ENCODE measurements at places on chromosomes 6 and 20.

- DNase-seq, result no peak
Measured at GRCh38 chr20:57649617-57650015, 29.4 kb upstream of the ZBP1 start.

- no peak for DNase-seq
Measured at GRCh38 chr6:113411011-113411410, 446.1 kb upstream of the MARCKS start.

DNA sequence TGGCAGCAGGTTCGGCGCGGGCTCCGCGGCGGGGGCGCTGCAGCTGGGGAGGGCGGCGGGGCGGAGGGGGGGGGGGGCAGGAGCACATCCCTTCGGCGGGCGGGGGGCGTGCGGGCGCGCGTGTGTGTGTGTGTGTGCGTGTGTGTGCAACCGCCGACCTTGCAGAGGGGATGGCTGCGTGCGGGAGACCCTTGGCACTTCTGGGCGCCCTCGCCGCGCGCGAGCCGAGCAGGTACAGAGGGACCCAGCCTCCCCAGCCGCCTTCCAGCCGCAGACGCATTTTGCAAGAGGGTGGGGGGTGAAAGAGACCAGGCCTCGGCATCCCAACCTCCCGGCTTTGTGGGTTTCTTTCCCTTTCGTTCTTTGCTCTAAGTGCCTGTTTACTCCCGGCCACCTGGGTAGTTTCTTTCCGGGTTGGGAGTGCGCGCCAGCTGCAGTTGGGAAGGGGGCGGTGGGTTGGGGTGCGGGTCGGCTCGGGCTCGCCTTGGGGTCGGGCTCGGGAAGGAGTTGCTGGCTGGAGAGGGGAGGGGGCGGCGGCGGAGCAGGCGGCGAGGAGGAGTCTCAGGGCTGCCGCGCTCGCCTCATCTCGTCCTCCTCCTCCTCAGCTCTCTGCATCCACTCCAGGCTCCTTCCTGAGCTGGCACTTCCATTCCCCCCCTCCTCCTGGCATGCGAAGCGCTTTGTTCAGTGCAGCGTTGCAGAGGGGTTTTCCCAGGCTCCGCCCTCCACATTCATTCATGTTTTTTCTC lies 620 bp downstream of the HIVEP1 start:
- DNase-seq, result peak; percentile 77

DNA sequence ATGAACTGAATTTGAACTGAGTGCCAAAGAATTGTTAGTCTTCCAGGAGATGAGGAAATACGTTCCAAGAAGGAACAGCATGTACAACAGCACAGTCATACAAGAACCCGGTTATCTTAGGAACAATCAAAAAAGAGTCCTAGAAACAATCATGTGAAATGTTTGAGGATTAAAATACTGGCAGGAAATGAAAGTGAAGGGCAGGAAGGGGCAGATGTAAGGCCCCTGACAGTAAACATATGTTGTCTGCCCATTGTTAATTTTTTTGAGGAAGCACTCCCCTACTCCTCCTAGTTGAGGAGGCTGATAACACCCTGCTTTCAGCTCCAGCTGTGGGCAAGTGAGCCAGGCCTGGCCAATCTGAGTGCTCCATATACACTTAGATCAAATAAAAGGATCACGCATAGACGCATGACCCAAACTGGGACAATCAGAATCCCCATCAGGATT lies 220.9 kb downstream of the HACE1 start:
- no peak for DNase-seq

DNA sequence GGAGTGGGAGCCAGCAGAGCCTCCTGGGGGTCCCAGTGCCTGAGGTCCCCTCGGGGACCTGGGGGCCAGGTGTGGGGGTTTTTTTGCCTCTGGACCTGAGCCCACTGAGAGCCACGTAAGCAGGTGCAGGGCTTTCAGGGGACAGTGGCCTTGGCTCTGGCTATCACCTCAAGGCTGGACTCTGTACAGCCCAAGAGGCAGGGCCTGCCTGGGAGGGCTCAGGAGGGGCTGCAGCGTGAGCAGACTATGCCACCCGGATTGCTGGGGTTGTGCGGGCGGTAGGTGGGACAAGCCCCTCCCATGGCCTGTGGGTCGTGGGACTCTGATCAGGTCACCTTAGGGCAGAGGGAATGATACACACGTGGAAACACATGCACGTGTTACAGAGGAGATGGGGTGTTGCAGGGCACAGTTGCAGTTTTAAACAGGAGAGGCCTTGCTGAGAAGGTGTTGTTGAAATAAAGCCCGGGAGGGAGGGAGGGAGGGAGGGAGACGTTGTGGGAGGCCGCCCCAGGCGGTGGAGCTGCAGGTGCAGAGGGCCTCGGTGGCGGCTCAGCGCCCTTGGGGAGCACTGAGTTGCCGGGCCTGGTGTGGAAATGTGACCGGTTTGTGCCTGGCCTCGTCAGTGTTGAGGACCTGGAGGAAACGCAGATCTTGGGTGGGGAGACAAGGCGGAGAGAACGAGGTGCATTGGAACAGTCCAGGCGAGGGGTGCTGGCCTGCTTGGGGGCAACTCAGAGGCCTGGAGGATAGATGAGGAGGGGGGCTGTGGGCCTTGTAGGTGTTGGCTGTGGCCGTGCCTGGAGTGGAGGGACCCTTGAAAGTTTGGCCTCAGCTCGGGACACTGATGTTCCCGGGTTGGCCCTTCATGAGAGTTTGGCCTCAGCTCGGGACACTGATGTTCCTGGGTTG lies 2.3 kb downstream of the TCEA2 start:
- DNase-seq, result no peak
